Hematopoietic multipotent progenitor cell treated with erythropoietin and hydrocortisone succinate and interleukin-3 and kit ligand, for 6 days (in vitro differentiated cells): ENCODE measurements at places on chromosomes 12 and 14.

DNA sequence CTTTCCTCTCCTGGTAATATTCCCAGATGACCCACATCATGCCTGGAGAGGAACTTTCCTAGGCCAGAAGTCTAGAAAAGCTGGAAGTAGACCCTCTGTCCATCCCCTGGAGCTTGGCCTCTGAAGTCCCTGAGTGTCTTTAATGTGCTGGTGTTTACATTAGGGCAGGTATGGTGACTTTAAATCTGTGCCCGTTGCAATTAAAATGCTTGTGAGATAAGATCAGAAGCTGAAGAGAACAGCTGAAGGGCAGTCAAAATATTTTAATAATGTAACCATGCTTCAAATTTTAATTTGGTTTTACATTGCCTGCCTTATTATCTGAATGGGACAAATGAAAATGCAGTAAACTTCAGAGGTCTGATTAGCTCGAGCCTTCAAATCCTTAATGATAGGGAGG, 1022.5 kb downstream of the BCL11B start:
- no peak for DNase-seq

GRCh38 chr12:123465084-123465483, 7.1 kb downstream of the SNRNP35 start:
- no peak for DNase-seq

DNA sequence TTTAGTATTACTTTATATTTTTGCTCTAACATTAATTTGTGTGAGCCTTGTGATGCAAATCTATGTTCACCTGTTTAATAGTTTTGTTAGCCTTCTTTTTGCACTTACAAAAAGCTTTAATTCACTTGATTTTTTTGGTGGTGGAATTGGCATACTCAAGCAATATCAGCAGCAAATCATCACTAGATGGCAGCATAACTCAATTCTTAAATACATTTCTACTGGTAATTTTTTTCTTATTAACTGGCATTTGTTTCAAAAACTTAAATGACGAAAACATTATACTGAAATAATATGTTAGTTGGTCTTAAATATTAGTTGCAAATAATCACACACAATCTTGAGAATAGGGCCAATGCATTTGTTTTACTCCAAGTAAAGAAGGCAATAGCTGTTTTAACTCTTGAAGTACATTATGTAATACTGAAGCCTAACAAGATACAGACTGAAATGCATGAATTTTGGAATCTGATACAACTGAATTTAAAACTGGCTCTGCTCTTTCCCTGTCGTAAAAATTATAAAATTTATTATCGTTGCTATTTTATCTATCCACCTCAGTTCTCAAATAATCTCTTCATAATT, 151.5 kb downstream of the ATXN7L3B start:
- DNase-seq: peak; percentile 70

GRCh38 chr14:99792551-99793212, 531 bp upstream of the EML1 start:
- DNase-seq: peak; percentile 3

GRCh38 chr12:51270067-51270950, at the start of gene SMAGP:
Gene SMAGP (minus strand): TSS chr12:51270415. CDS start chr12:51269278, 1,137 bp downstream.
- DNase-seq: peak; percentile 44

DNA sequence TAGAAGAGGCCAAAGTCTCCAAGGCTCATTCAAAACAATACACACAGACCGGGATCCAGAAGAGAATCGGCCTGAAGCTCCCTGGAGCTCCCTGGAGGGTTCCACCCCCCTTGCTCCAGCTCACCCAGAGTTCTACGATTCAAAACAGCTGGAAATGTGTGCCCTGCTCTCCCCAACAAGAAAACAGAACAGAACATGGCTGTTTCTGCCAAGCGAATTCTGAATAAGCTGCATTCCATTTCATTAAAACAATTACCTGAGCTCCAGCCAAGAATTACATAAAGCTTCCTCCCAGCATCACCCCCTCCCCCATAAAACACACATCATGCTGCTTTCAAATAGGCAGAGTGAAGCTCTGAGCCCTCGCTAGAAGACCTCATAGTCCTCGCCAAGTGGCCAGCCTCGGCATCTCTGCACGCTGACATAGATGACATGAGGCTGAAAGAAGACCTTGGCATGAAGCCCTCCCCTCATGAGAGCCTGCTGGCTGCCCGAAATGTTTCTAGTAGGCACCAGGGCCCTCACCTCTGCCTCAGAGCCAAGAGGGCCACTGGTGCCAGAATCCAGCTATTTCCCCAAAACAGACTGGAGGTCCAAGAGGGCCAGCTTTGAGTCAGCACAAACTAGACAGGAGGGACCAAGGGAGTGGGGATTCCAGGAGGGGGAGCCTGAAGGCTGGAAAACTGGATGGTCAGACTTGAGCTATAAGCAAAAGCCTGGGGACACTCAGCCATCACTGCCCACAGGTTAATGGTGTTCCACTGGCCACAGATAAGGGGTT, 8.3 kb downstream of the PXN start:
- DNase-seq: no peak

GRCh38 chr14:103188810-103189480, 65.7 kb downstream of the TNFAIP2 start:
- DNase-seq: peak; percentile 55

- DNase-seq: no peak
Measured at GRCh38 chr12:117272690-117273089, 82.4 kb upstream of the FBXO21 start.

GRCh38 chr12:119301379-119301778, 33.1 kb upstream of the CCDC60 start:
- DNase-seq: no peak

GRCh38 chr12:71392521-71393145, 47.0 kb upstream of the LGR5 start:
- DNase-seq: peak; percentile 86

- no peak for DNase-seq
Measured at GRCh38 chr12:99611117-99611516, 36.4 kb upstream of the GARIN6 start.

DNA sequence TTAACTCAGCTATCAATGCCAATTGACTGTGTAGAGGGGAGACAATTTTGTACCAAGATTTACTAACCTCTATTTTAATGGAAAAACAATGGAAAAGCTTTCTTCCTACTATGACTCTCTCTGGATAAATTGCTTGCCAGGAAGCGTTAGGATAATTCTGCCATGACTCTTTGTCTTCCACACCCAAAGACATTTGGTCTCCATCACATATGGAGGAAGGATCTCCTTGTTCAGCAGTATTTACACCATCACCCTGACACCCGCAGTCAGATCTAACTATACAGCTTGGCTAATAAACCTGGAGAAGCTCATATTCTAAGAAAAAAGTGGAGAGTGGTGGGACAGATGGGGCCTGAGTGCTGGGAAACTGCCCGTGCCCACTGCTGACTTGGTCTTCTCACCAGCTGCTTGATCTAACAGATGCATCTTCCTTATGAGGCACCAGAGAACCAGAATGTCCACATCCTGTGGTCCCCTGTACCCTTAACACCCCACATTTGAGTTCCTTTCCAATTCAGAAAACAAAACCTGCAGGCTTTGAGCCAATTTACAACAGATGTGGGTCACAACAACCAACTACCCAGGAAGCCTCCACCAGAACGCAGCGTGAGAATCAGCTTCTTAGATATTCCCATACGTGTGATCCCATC, 154.0 kb downstream of the DAD1 start:
- DNase-seq: no peak

GRCh38 chr12:11970155-11970520, 100.6 kb upstream of the BCL2L14 start:
- DNase-seq: no peak

DNA sequence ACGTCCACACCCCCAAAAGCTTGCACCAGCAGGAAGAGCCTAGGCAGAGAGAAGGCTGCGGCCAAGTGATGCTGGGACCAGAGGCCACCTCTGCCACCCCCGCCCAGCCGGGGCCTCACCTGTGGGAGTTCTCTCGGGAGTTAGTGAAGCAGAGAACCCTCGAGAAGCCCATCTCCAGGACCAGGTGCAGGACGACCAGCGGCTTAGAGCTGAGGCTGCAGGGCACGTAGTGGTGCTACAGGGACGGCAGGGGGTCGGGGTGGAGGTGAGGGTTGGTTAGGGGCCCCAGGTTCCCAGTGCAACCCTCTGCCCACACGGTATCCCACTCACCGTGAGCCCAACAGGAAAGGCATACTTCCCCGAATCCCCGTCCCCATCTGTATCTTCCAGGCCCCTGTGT, 3.6 kb downstream of the DDX51 start:
- DNase-seq: no peak

GRCh38 chr14:84694161-84694560, 835.8 kb upstream of the FLRT2 start:
- no peak for DNase-seq

DNA sequence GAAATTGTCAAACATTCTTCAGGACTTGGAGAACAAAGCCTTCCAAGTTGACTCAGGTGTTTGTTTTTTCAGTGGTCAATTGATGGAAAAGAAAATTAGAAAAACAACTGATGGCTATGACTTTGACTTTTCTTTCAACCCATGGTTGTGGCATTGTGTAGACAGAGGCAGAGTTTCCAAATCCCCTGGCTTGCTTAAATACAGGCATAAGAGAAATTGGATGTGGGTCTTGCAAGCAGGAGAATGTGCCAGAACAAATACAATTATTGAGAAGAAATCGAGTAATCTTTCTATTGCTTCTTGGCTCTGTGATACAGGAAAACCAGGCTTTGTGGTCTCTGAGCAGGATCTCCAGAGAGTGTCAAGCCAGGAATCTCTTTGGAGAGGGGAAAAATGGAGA, 40.9 kb upstream of the FRMD6 start:
- DNase-seq: no peak

GRCh38 chr12:124512667-124513296, 54.6 kb downstream of the NCOR2 start:
- DNase-seq: peak; percentile 87
